AG08396 (cell line): ENCODE measurements at places on chromosomes 3 and 15.

- no peak for DNase-seq
Measured at GRCh38 chr3:11350374-11350773, 78.2 kb downstream of the ATG7 start.

DNA sequence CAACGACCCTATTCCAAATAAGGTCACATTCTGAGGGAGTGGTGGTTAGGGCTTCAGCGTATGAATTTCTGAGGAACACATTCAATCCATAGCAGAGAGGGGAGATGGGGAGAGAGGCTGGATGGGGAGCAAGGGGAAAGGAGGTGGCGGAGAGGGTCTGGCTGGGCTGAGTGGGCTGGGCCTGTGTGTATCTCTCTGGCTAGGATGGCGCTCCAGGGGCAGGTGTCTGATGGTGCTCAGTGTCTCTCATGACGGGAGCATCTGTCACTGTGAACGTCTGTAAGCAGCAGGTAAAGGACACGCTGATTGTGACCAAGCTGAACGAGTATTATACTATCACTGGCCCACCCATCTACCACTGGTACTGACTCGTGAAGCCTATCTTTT lies 159.6 kb downstream of the XXYLT1 start:
- DNase-seq, result no peak

DNA sequence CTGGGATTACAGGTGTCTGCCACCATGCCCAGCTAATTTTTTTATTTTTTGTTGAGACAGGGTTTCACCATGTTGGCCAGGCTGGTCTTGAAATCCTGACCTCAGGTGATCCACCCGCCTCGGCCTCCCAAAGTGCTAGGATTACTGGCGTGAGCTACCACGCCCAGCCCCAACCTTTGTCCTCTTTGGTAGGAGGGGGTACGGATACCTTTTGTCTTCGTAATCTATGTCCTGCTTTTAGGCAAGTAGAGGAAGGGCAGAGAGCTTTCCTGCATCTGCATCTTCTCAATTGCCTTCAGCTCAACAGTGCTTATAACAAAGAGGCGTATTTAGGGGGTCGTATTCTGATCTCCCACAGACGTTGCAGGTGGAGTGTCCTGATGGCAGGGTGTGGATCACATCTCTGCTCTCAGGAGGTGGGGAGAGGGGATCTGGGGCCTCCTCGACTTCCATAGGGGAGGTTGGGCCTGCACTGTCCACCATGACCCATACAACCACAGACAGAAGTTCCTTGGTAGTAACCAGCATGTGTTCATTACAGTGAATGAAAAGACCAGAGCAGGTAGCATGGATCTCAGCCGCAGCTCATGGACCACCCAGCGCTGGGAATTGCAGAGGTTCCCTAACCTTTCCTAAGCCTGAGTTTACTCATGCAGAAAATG lies 21.4 kb upstream of the KCTD6 start:
- DNase-seq, result no peak

DNA sequence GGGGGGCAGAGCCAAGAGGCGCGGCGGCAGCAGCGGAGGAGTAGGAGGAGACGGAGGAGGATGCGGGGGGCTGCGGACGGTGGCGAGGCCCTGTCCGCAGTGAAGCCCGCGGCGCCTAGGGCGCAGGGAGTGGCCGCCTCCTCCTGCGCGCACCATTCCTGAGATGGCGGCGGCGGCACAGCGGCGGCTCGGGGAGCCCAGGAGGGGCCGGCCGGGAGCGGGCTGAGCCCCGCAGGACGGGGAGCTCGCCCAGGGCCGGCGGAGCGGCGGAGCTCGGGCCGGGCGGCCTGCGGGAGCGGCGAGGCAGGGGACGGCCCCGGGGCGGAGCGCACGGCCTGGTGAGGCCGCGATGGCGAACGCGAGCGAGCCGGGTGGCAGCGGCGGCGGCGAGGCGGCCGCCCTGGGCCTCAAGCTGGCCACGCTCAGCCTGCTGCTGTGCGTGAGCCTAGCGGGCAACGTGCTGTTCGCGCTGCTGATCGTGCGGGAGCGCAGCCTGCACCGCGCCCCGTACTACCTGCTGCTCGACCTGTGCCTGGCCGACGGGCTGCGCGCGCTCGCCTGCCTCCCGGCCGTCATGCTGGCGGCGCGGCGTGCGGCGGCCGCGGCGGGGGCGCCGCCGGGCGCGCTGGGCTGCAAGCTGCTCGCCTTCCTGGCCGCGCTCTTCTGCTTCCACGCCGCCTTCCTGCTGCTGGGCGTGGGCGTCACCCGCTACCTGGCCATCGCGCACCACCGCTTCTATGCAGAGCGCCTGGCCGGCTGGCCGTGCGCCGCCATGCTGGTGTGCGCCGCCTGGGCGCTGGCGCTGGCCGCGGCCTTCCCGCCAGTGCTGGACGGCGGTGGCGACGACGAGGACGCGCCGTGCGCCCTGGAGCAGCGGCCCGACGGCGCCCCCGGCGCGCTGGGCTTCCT lies at the start of gene GPR27:
Gene GPR27, plus strand, starts transcription at position 155 of the 909 bp plus-strand sequence. Its CDS starts 195 bp downstream, at position 350.
- peak; percentile 37 for DNase-seq

DNA sequence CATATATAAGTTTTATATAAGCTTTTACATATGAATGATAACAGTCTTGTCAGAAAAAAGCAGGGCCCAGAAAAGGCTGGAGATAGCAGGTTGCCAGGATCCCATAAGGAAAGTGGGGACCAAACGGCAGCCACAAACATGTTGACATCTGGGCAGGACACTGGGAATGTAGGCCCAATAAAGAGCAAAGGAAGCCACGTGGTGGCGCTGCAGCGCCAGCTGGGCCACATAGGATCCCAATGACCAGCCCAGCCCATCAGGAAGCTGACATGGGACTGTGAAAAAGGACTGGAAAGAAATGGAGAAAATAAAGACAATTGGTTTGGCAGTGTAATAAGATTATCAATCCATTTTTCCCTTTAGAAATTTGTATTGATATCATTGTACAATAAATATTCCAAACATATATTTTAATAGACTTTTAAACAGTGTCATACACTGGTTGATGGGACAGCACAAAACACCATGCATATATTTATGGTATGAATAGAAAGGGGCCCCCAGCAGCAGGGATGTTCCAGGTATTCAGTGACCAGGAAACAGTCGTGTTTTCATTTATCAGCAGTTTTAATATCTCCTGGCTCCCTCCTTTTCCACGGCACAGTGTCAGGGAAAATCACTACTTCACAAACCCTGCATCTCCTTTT lies 89.0 kb upstream of the STRIT1 start:
- DNase-seq, result peak; percentile 70

DNA sequence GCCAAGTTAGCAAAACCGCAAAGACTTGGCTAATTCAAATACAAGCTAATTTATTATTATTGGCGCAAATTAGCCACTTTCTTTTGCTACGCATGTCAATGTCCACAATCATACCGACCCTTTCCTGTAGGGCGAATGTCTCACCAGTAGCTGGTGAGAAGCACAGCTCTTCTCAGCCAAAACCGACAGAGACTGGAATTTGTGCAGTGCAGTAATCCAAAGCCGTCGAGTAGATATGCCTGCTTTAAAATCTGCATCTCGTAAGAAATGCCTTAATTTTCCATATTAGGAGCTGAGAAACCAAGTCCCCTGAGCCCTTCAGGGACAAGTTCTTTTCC lies 614 bp upstream of the MINDY2 start:
- DNase-seq, result peak; percentile 70

- peak; percentile 53 for DNase-seq
Measured at GRCh38 chr3:66797889-66798560, 200.1 kb upstream of the KBTBD8 start.

- DNase-seq, result no peak
Measured at GRCh38 chr3:182618981-182619591, 174.2 kb upstream of the ATP11B start.

DNA sequence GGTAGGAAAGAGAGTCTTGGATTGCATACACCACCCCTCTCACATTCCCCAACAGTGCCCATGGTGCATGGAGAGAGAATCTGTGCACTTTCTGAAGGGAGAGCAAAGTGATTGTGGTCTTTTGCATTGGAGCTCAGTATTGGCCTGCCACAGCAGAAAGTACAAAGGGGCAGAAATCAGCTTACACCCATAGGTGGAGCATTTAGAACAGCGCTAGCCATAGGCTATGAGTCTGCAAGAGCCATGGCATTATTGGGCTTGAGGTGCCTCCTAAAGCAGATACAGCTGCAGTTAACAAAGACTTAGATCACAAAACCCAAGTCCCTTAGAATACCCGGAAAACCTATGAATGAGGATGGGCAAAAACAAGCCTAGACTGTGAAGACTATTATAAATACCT lies 21.8 kb downstream of the SI start:
- no peak for DNase-seq

- no peak for DNase-seq
Measured at GRCh38 chr3:114058646-114059045, 2.1 kb downstream of the QTRT2 start.

DNA sequence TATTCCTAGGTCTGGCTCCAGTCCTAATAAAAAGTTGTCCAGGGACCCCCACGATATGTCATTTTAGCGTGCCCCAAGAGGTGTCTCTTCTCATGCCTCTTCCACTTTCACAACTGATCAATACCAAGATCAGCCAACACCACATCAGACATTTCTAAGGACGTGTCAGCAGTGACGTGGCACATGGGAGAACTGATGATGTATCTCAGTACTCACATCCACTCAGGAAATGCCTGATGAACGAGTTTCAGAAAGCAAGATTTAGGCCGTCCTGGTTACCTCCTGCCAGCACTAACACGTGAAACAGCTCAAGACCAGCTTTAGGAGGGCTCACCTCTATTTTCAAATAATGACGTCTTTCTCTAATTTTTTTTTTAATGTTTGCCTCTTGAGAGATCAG lies 19.6 kb downstream of the VGLL4 start:
- DNase-seq, result no peak
